ENCODE measurements at places on chromosomes 2 and 18.

- DNase-seq, result no peak
These were observed 54.5 kb downstream of the LRP1B start for GRCh38 chr2:142076317-142076716.

DNA sequence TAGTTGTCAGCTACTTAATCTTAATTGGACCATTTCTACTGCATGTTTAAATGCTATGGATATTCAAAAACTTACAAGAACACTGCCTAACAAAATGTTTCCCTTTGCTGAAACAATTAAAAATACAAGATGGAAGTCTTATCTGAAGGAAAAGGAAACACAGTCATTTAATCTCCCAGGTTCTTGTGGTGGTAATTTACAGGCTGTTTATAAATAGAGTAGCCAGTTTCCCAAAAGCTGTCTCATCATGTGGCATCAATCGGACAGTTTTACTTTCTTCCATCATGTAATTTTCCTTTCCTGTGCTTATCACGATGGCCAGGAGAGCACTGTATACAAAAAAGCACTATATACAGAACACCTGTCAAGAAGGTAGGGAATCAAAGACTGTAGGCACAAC, 368.1 kb downstream of the ZEB2 start:
- DNase-seq, result no peak

- no peak for DNase-seq
These were observed 29.5 kb downstream of the METTL8 start for GRCh38 chr2:171404261-171404660.

DNA sequence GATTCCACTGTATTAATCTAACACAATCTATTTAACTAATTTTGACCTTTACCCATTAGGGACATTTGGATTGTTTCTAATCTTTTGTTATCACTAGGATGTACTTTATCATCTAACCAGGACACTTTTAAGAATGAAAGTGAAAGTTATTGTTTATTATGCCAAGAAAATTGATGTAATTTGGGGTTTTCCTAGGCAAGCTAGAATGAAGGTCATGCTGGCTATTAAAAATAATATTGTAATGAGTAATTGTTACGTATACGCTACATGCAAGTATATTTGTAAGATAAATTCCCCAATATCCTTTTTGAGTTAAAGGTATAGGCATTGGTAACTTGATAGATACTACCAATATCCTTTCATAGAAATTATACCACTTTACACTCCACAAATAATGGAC, 74.6 kb downstream of the COL5A2 start:
- no peak for DNase-seq

GRCh38 chr2:204453730-204454167, 91.5 kb upstream of the PARD3B start:
- no peak for DNase-seq

- no peak for DNase-seq
These were observed 266.1 kb upstream of the RAB6C start for GRCh38 chr2:129713337-129713736.

GRCh38 chr2:147711031-147711430, 133.8 kb upstream of the ACVR2A start:
- no peak for DNase-seq

GRCh38 chr18:66316701-66317100, 287.2 kb downstream of the CDH19 start:
- DNase-seq, result no peak

- no peak for DNase-seq
These were observed 32.5 kb downstream of the TET3 start for GRCh38 chr2:74017223-74017622.

DNA sequence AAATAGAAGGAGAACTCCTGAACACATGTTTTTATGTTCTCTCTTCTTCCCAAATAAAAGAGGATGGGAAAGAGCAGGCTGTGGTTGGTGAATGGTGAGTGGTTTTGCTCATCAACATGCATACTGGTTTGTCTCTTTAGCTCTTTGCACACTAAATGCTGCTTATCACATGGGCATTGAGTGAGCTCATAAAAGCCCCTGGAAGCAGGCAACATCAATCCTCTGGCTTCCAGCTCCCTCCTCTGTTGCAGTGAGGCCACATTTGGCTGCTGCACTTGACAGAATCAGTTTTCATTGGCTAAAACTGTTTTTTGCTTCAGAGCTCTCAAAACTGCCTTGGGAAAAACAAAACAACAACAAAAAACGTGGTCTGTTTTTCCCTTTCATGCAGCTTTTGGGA, 1308.2 kb upstream of the NRXN1 start:
- DNase-seq, result no peak

DNA sequence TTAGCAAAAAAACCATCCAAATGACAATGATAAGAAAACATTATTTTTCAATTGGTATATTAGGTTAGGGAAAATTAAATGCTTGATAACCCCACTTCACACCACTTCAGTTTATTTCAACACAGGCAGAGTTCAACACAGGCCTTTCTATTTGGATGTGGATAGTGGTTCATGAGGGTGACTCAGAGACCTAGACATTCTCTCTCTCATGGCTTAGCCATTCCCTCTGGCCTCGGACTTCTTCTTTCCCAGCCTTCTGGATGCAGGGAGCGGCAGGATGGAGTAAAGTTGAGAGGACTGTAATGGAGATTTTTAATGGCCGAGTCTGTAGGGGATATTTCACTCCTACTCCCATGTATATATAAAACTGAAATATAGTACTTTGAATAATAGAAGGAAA, 109.7 kb downstream of the CTNNA2 start:
- DNase-seq, result no peak

GRCh38 chr18:9135912-9136314, 668 bp upstream of the ANKRD12 start:
- DNase-seq, result no peak

DNA sequence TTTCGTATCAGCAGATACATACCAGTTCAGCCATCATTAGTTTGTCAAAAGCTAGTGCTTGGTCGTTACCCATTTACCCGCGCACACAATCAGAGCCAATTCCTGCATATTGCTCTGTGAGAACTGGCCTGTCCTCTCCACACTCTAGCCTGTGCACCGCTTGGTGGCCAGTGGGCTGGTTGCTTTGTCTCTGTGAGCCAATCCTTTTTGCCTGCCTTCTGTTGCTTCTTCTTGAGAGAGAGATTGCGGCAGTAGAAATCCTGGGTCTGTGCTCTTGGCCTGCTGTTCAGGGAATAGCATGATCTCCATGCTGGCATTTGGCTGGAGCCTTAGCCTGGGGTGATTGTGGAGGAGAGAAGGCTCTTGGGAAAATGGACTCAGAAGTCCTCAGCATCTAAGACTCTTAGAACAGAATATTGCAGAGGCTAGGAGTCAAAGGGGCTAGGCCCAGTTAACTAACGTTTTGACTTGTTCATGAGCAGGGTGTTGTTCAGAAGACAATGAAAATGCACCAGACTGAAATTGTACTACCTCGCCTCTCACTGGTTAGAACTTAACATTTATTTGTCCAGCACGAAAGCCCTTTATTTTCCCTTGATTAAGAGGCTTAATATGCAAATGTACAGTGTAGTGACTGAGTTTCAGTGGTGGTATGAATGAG, 37.1 kb downstream of the MAP4K4 start:
- DNase-seq, result no peak

GRCh38 chr18:42087876-42088275, 132.8 kb downstream of the PIK3C3 start:
- no peak for DNase-seq

GRCh38 chr2:209307161-209308001, 116.5 kb upstream of the MAP2 start:
- no peak for DNase-seq

DNA sequence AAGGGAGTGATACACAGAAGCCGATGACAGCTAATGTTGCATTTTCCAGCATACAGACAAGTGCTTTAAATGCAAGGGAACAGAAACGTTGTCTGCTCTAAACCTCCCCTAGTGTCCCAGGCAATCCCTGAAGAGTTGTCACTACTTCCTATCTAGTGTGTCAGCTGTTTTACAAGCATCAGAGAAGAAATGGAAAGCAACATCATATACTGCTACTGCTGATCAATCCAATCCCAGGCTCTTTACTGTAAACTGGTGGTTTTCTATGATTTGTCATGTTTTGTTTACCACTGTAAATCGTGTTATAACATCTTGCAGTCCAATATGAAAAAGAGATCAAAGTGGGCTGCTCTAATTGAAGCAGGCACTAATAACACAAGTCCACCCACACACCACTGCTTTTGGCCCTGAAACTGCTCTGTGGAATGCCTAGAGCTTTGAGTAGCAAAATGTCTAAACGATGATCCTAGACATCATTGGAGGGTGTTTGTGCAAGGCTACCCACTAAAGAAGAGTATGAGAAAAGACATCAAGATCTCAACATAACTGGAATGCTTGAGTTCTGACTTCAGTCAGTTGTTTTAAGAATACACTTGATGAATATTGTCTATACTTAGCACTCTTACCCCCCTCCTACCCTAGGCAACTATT, 18.1 kb upstream of the ROCK1 start:
- DNase-seq, result no peak

GRCh38 chr2:70083344-70084156, 3.7 kb upstream of the PCBP1 start:
- DNase-seq, result no peak

- DNase-seq, result no peak
These were observed 17.4 kb upstream of the CHAC2 start for GRCh38 chr2:53750041-53750768.

DNA sequence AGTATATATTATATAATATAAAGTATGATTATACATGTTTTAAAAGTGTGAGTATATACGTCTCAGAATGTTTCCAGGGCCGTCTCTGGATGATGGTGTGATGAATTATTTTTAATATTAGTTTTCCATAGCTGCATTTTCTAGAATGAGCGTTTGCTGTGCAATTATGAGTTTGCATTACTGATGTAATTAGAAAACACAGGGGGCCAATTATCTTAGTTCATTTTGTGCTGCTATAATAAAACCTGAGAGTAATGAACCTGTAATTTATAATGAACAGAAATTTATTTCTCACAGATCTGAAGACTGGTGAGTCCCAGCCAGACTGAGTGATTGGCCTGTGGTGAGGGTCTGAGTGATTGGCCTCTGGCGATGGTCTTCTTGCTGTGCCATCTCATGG, 4.0 kb upstream of the HJURP start:
- DNase-seq, result no peak
